ENCODE measurements at places on chromosomes 7 and 10. TPM values are rescaled to one million over a fixed set of nuclear protein-coding genes. Genes with fewer than 3 reads are reported as not detected.

Gene STK31
- total RNA-seq: 0.67 TPM

Gene ODAD2
- total RNA-seq: not detected

Gene CCL24
- not detected for total RNA-seq

DNA sequence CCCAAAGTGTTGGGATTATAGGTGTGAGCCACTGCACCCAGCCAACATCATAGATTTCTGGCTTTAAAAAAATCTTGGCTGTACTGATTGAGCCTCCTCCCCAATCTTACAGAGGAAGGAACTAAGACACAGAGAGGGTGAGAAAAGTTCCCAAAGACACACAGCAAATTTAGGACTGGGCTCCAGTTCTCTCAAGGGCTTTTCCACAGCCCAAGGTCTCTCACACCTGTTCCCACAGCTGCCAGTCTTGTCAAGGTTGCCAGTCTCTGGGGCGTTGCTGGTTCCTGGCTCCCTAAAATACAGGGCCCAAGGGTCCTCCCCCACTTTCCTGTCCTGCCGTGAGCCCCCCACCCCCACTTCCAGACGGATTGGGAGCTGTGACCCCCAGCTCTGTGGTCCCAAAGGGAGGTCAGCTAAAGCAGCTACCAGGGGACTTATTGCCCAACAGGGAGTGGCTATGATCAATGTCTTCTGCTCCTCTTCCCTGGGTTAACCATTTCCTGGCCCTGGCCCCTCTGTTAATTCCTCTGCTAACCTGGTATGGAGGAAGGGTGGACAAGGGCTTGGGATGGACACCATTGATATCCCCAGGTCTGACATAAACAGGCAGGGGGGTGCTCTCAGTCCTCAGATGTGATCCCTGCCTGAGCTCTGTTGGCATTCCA is 3.1 kb upstream of the ZAN start:
- no peak overlapping the region for H3K27ac ChIP-seq
- no peak overlapping the region for H3K4me3 ChIP-seq
- no peaks in the 10 kb centered on the region for H3K36me3 ChIP-seq
- no peaks in the 10 kb centered on the region for H3K27me3 ChIP-seq
- H3K4me1 ChIP-seq: no peaks in the 10 kb centered on the region

- no peak overlapping the region for H3K4me3 ChIP-seq
- no peak overlapping the region for H3K27ac ChIP-seq
- DNase-seq: no peak
- H3K36me3 ChIP-seq: no peaks in the 10 kb centered on the region
Observed at GRCh38 chr10:46544989-46545791, 11.3 kb downstream of the GPRIN2 start.

GRCh38 chr7:28733035-28733434 is 225.1 kb downstream of the TRIL start:
- no peaks in the 10 kb centered on the region for H3K27me3 ChIP-seq
- no peak overlapping the region for H3K4me3 ChIP-seq
- no peak for DNase-seq
- H3K27ac ChIP-seq: no peak overlapping the region

DNA sequence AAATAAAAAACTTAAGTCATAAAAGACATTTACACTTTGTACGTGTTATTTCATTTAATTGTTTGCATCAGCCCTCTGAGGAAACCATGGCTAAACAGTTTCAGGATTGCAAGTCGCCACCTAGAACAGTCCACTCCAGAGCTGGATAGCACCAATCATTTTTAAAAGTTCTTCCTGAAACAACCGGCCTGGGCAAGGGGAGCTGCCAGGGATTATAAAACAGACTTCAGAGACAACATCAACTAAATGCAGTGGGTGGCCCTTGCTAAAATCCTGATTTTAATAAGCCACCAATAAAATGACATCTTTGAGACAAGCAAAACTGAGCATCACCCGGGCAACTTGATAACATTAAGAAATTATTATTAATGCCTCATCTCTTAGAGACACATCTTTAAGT is 13.5 kb downstream of the DLG5 start:
- peaks cover 9% of the 10 kb centered on the region for H3K4me1 ChIP-seq
- no peak overlapping the region for H3K4me3 ChIP-seq
- H3K36me3 ChIP-seq: no peaks in the 10 kb centered on the region
- no peaks in the 10 kb centered on the region for H3K27me3 ChIP-seq
- no peak overlapping the region for H3K27ac ChIP-seq

Measured in pancreas (tissue), 10 donors.